Lung (tissue), 17 donors: ENCODE measurements at places on chromosomes 1 and 21.
A peak's percentile ranks its signal among the peaks of the same experiment; 100 is the strongest.

DNA sequence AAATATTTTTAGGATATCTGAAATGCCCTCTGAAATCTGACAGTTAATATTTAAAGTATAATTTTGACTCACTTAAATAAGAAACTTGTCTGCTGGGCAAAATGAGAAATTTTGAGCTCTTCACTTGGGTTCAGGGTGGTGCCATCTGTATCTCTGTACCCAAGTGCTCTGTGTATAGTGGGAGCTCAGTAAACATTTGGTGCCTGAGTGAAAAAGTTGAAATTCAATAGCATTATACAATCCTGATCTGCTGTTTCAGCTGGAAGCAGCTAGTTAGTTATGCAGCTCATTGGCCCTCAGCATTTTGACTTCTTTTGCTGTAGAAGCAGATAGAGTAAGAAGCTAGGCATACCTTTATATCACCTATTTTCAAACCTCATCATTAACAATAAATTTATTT is 73.3 kb downstream of the RPE65 start:
- no peaks in the 10 kb centered on the region for H3K4me1 ChIP-seq
- no peak for DNase-seq
- H3K36me3 ChIP-seq = no peaks in the 10 kb centered on the region
- H3K27me3 ChIP-seq = no peaks in the 10 kb centered on the region
- no peak overlapping the region for H3K4me3 ChIP-seq
- no peak overlapping the region for H3K27ac ChIP-seq

GRCh38 chr1:173432331-173432730 is 44.8 kb upstream of the PRDX6 start:
- no peaks in the 10 kb centered on the region for H3K27me3 ChIP-seq
- H3K27ac ChIP-seq = no peak overlapping the region
- no peaks in the 10 kb centered on the region for H3K36me3 ChIP-seq
- H3K4me1 ChIP-seq = peaks cover 5% of the 10 kb centered on the region
- no peak for DNase-seq

- H3K36me3 ChIP-seq = no peaks in the 10 kb centered on the region
- peaks cover 7% of the 10 kb centered on the region for H3K4me1 ChIP-seq
- no peaks in the 10 kb centered on the region for H3K27me3 ChIP-seq
- H3K4me3 ChIP-seq = no peak overlapping the region
- no peak overlapping the region for H3K27ac ChIP-seq
Observed at GRCh38 chr1:219757890-219758289, 145.0 kb upstream of the ZC3H11B start.

DNA sequence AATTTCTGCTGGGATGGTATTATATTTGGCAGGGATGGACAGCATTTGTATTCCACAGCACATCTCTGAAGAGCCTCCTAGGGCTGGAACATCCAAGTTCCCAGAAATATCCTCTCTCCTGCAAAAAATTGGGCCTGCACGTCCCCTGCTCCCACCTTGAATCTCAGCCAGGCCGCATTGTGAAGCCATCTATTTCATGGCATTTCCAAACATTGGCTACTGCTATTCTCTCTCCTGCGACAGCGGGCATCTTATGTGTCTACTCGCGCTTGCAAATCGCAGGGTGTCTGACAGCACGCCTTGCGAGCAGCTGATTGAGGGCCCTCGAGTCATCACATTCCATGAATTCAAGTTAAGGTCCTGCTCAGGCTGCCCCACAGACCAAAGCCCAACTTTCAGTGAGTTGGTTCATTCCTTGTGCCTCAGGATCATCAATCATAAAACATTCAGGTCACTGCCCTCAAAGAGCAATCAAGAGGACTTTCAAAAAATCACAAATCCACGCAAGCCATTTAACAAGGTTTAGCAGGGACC is 15.8 kb downstream of the RGS8 start:
- no peak overlapping the region for H3K27ac ChIP-seq
- H3K4me3 ChIP-seq = no peak overlapping the region
- H3K4me1 ChIP-seq = no peaks in the 10 kb centered on the region
- DNase-seq = no peak
- no peaks in the 10 kb centered on the region for H3K27me3 ChIP-seq
- no peaks in the 10 kb centered on the region for H3K36me3 ChIP-seq

DNA sequence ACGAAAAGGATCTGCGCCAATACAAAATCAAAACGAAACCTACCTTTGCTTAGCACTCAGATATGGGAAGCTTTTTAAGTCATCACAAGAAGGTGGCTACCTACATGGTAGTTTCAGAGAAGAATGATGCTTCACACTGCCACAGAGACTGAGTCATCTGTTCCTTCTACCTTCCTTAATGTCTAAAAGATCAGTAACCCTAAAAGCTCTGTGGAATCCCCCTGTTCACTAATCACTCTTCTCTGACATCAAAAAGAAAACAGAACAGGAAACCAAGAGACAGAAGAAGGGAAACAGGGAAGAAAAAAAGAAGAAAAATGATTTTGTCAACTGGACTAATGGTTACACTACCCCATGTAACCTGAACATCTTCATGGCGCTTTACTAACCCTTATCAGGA is 177.2 kb downstream of the SMYD3 start:
- no peaks in the 10 kb centered on the region for H3K36me3 ChIP-seq
- H3K27ac ChIP-seq = no peak overlapping the region
- peaks cover 2% of the 10 kb centered on the region for H3K4me1 ChIP-seq
- H3K27me3 ChIP-seq = no peaks in the 10 kb centered on the region

DNA sequence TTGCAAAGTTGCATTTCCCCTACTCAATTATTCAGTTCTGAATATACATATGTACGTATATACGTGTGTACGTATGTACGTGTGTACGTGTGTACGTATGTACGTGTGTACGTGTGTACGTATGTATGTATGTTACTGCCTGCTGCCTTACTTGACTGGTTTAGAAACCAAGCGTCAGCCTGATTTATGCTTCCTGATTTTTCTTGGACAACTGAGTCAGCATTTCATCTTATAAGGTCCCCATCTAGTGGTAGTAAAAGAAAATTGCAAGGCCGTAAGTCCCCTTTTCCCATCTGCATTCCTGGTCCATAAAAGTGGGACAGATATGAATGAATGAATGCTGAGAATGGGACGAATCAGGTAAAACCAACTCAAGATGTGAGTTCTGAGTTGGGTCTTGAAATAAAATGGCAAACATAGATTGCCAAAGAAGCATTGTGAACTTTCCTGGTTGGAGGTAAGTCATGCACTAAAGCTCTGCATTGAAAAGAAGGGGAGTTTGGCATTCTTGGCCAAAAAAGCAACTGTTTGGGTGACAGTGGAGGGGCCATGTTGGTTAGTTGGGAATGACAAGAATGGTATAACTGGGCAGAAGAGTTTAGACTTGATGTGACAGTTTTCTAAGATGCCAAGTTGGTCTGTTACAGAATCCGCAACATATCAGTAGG is 76.4 kb upstream of the DNAH14 start:
- no peaks in the 10 kb centered on the region for H3K27me3 ChIP-seq
- peak; percentile 62 for DNase-seq
- no peak overlapping the region for H3K27ac ChIP-seq
- H3K4me3 ChIP-seq = no peak overlapping the region
- no peaks in the 10 kb centered on the region for H3K36me3 ChIP-seq

- H3K27me3 ChIP-seq = no peaks in the 10 kb centered on the region
- H3K36me3 ChIP-seq = no peaks in the 10 kb centered on the region
- H3K4me3 ChIP-seq = peak overlapping the region; percentile 54
- no peak for DNase-seq
Observed at GRCh38 chr21:38503583-38503982, 5.3 kb upstream of the ERG start.

GRCh38 chr1:184865831-184866230 is 108.5 kb downstream of the NIBAN1 start:
- DNase-seq = no peak
- H3K36me3 ChIP-seq = no peaks in the 10 kb centered on the region
- H3K4me3 ChIP-seq = no peak overlapping the region
- H3K4me1 ChIP-seq = no peaks in the 10 kb centered on the region

GRCh38 chr1:211722277-211723175 is 47.1 kb upstream of the NEK2 start:
- no peak for DNase-seq
- no peak overlapping the region for H3K27ac ChIP-seq
- no peaks in the 10 kb centered on the region for H3K36me3 ChIP-seq

GRCh38 chr1:214569357-214570004 is 18.1 kb upstream of the PTPN14 start:
- H3K4me1 ChIP-seq = peaks cover 4% of the 10 kb centered on the region
- no peaks in the 10 kb centered on the region for H3K36me3 ChIP-seq
- H3K27me3 ChIP-seq = no peaks in the 10 kb centered on the region

DNA sequence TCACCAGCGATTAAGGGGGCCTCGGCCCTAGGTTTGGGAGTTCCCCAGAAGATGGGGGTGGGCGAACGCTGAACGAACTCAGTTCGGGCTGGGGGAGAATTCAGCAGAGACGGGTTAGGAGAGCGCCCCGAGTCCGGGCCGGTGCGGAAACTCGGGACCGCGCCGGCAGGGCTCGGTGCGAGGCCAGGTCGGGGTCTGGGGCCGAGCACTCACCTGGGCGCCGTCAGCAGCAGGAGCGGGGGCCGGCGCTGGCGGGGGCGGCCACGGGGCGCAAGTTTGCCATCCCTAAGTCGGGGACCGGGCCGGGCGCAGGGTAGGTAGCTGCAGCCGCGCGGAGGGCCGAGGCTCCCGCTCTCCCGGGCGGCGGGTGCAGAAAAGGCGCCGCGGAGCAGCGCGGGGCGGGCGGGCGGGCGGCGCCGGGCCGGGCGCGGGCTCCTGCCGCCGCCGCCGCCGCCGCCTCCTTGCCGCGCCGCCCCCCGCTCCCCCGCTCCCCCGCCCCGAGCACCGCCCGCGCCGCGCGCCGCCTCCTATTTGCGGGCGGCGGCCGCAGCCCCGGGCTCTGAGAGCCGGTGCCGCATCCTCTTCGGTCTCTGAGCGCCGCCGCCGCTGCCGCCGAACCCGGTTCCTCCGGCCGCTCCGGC is 349 bp downstream of the ADGRB2 start:
- H3K4me3 ChIP-seq = no peak overlapping the region
- no peak for DNase-seq
- no peaks in the 10 kb centered on the region for H3K27me3 ChIP-seq
- no peaks in the 10 kb centered on the region for H3K4me1 ChIP-seq

DNA sequence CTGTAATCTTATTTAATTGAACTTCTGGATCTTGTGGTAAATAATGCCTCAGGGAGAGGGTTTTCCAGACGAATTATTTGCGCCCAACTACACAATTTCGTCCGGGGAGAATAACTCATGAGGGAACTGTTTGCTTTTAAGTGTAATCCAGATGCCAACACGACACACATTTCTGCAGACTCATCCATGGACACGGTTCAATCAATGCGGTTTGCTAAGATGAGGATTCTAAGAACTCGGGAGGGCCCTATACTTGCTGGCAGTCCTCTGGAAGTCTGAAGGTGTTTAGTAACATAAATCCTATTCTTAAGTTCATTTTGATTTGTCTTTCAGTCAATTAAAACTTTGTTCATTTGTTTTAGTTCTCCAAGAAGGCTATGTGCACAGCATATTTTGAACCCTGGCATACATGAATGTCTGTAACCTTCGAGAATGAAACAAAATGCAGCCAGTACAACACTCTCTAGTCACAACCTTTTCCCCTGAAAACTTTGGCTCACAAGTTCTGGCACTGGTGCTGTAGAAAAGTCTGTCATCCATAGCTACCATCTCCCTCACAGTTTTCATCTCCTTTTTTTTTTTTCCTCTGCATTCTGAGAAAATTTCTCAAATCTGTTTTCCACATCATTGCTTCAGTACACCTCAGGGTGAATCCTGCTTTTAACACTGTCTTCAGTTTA is 38.8 kb downstream of the DIPK1A start:
- H3K36me3 ChIP-seq = no peaks in the 10 kb centered on the region
- no peak for DNase-seq
- no peak overlapping the region for H3K27ac ChIP-seq
- no peaks in the 10 kb centered on the region for H3K27me3 ChIP-seq

DNA sequence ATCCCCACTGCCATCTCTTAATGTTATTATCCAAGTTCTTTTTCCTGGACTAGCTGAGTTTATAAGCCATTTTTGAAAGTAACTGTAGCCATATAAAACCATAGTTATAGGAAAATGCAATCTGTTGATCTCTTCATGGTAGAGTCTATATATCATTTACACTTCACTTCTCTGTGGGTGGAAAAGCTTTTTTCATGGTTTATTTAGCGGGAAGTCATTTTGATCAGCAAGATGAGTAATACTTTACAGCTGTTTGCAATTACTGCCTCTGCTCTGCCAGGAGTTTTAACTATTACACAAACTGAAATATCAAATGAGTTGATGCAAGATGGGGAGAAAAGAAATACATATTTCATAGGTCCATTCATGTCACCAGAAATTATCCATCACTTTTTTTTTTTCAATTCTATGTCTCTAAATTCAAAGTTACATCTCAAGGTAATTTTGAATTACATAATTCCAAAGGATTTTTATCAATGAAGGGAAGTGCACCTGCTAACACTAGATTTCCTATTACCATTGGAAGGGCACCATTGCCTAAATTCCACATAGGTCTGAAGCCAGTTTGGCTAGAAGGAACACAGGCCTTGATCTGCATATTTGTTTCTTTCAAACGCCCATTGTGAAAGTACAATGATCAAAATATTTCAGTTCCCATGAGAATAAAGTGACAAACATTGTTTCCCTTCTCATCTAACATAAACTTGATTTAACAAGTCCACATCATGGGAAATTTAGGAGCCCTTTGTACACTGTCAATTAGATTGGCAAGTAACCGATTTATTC is 296.7 kb downstream of the ZNF326 start:
- DNase-seq = no peak
- peaks cover 2% of the 10 kb centered on the region for H3K4me1 ChIP-seq
- no peak overlapping the region for H3K27ac ChIP-seq
- H3K36me3 ChIP-seq = no peaks in the 10 kb centered on the region
- no peak overlapping the region for H3K4me3 ChIP-seq
- H3K27me3 ChIP-seq = no peaks in the 10 kb centered on the region

- no peaks in the 10 kb centered on the region for H3K36me3 ChIP-seq
- no peak for DNase-seq
Observed at GRCh38 chr1:230639714-230640209, 2.5 kb upstream of the COG2 start.

GRCh38 chr21:27633631-27634030 is 666.7 kb upstream of the ADAMTS5 start:
- H3K4me1 ChIP-seq = no peaks in the 10 kb centered on the region
- H3K27ac ChIP-seq = no peak overlapping the region
- H3K36me3 ChIP-seq = no peaks in the 10 kb centered on the region
- no peaks in the 10 kb centered on the region for H3K27me3 ChIP-seq
- DNase-seq = no peak

GRCh38 chr1:5198328-5198727 is 543.9 kb downstream of the AJAP1 start:
- H3K27me3 ChIP-seq = no peaks in the 10 kb centered on the region
- H3K27ac ChIP-seq = no peak overlapping the region
- no peak overlapping the region for H3K4me3 ChIP-seq
- DNase-seq = peak; percentile 2
- no peaks in the 10 kb centered on the region for H3K4me1 ChIP-seq
- no peaks in the 10 kb centered on the region for H3K36me3 ChIP-seq

DNA sequence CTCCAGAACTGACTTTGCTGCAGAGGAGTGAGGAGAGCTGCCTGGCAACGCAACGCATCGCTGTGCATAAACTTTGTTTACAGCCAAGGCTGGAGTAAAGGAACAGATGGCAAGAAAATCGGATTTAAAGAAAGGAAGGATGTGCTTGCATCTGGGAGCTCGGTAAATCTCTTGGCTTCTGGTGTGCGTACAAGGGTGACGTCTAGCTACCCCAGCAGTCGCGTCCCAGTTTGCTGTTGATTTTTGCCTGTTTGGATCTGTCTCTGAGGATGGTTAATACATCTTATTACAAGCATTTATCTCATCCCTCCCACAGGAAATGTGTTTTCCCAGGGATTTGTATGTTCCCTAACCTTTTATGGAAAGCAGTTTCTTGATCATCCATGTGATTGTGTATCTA is 73.3 kb upstream of the RALGPS2 start:
- peak; percentile 61 for DNase-seq
- H3K27me3 ChIP-seq = no peaks in the 10 kb centered on the region
- H3K4me3 ChIP-seq = no peak overlapping the region
- no peaks in the 10 kb centered on the region for H3K36me3 ChIP-seq
- H3K4me1 ChIP-seq = peaks cover 7% of the 10 kb centered on the region
